Right ventricle myocardium superior (tissue), 1 donor: ENCODE measurements at places on chromosomes 4 and X. TPM values are rescaled to one million over a fixed set of nuclear protein-coding genes. Genes with fewer than 3 reads are reported as not detected.

The ZNF595 gene
- total RNA-seq: 6.8 TPM

The GRIA2 gene
- total RNA-seq: not detected

The NEUROG2 gene
- total RNA-seq: not detected

The MSMO1 gene
- 6.2 TPM for total RNA-seq

The DRP2 gene
- total RNA-seq: 0.05 TPM

The VSIG4 gene
- total RNA-seq: 56.6 TPM

The TRPC5OS gene
- not detected for total RNA-seq

- no peak for DNase-seq
Measured at GRCh38 chrX:115011428-115011827, 6.0 kb downstream of the IL13RA2 start.

DNA sequence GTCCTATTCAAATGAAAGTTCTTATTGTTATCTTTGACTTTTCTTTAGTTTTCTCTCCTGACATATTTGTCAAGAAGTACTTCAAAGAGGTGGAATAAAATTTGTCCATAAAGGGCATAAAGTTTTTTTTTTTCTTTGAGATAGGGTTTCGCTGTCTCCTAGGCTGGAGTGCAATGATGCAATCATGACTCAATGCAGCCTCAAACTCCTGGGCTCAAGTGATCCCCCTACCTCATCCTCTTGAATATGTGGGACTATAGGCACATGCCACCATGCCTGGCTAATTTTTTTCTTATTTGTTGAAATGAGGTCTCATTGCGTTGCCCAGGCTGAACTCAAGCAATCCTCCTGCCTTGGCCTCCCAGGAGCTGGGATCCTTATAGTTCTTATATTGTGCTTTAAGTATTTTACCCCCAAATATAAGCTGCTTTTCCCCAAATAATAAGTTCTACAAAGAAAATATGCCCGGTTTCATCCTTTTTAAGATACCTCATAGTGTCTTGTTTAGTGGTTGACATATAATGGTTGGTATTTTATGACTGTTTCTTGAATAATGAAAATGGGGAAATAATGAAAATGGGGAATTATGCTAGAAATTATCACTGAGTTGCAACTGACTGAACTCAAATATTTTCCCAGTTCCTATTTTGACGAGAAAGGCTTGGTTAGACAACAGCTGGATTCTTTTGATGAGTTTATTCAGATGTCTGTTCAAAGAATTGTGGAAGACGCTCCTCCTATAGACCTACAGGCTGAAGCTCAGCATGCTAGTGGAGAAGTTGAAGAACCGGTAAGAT, 11.6 kb downstream of the POLR2B start:
- DNase-seq: no peak

GRCh38 chr4:184039963-184040383, 134.9 kb downstream of the STOX2 start:
- DNase-seq: no peak

- no peak for DNase-seq
Measured at GRCh38 chr4:115028682-115029410, 84.6 kb downstream of the NDST4 start.

DNA sequence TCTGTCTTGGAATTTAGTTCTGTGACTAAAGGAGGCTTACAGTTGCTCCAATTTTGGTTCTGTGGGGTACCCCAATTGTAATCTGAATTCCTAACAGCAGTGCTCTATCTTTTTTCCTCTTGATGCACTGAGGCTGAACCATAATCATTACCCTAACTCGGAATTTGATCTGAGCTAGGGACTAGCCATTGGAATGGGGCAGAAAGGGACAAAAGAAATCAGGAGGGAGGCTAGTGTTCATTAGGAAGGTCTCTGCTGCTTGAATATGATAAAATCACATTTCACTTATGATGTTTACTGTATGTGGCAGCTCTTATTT, 2.7 kb downstream of the KLF3 start:
- no peak for DNase-seq

- no peak for DNase-seq
Measured at GRCh38 chr4:189121336-189121735, 819.3 kb upstream of the FRG1 start.

GRCh38 chr4:107916623-107917022, 14.7 kb upstream of the CYP2U1 start:
- DNase-seq: no peak

DNA sequence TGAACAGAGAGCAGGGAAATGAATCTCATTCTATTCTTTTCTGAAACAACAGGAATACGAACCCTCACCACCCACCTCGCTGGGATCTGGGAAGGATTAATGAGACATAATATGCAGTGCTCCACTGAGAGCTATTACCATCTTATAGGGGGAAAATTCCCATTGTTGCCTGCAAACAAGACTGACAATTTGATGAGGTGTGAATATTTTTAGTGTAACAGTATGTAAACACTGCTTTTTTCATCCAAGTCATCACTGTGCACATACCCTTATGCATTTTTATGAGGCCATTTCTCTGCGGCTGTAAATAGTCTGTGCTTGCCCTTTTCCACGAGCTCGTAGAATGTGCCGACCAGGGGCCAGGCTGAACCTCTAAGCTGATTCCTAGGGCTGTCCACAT, 285.6 kb upstream of the CPEB2 start:
- no peak for DNase-seq

GRCh38 chrX:9693307-9694001, 72.2 kb downstream of the GPR143 start:
- no peak for DNase-seq

DNA sequence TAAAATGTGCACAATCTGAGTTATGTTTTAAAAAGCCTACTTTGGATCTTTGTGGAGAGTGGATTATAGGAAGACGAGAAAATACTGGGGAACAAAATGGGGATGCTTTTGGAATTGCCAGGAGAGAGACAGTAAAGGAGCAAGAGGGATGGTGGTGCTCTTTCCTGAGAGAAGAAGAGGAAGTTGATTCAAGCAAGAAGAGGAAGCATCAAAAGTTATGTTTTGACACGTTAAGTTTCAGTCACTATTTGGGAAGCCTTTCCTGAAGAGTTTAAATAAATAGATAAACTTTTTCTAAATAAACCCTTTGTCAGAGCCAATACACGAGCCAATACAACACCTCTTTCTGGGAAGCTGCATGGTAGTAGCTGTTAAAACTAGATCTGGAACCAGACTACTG, 394.1 kb downstream of the GALNTL6 start:
- DNase-seq: no peak

GRCh38 chrX:121036137-121036536, 11.3 kb upstream of the GLUD2 start:
- DNase-seq: no peak

- DNase-seq: no peak
Measured at GRCh38 chrX:114611018-114611619, 27.2 kb downstream of the HTR2C start.

DNA sequence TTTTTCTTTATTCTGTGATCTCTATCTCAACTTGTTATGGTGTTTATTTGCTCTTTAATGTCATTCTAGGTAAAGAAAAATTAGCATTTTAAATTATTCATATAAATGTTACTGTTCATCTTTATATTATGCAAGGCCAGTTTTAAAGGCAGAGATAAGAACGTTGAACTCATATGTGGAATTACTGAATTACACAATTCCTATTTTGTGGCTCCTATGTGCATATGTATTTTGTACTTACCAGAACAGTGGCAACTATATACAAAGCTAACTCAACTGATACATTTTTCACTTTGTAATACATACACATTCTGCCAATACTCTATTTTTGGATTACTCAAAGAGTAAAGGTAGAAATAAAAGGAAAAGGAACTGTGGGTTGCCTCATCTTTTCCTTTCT, 533.2 kb upstream of the NR3C2 start:
- no peak for DNase-seq

GRCh38 chrX:134633832-134634231, 24.4 kb downstream of the PLAC1 start:
- no peak for DNase-seq

DNA sequence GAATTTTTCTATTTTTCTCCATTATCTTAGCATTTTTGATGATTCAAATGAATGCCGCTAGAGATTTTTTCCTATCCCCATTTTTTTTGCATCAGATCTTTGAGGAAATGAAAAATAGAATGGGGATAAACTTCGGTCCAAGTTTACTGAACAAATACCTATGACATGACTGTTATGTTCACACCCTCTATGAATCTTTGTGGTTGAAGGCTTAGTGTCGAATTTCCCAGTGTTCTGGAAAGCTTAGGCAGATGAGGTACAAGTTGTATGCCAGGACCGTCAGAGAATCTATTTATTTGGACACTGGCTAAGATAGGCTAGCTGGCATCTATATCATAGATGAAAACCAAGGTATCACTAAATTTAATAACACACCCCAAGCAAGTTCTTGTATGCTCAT, 123.4 kb downstream of the SPCS3 start:
- no peak for DNase-seq

GRCh38 chr4:38905652-38906385, 38.2 kb downstream of the FAM114A1 start:
- DNase-seq: no peak

- DNase-seq: no peak
Measured at GRCh38 chr4:81854406-81854805, 382.7 kb upstream of the RASGEF1B start.

DNA sequence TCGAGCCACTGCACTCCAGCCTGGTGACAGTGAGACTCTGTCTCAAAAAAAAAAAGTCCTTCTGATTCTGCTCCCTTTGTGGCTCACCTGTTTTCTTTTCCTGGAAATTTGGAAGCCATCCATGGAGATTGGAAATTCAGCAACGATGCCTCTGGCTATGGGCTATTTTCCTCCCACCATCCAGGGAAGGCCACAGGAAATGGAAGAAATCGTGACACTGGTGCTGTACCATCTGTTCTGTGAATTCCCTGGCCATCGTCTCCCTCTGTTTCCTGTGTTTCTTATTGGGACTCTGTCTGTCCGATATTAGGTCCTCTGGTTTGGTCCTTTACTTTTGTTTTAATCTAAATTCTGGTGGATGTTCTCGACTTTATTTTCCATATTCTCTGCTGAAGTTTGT, 29.4 kb upstream of the ADRA2C start:
- DNase-seq: no peak

GRCh38 chrX:46381630-46382029, 163.6 kb downstream of the ZNF674 start:
- DNase-seq: no peak

DNA sequence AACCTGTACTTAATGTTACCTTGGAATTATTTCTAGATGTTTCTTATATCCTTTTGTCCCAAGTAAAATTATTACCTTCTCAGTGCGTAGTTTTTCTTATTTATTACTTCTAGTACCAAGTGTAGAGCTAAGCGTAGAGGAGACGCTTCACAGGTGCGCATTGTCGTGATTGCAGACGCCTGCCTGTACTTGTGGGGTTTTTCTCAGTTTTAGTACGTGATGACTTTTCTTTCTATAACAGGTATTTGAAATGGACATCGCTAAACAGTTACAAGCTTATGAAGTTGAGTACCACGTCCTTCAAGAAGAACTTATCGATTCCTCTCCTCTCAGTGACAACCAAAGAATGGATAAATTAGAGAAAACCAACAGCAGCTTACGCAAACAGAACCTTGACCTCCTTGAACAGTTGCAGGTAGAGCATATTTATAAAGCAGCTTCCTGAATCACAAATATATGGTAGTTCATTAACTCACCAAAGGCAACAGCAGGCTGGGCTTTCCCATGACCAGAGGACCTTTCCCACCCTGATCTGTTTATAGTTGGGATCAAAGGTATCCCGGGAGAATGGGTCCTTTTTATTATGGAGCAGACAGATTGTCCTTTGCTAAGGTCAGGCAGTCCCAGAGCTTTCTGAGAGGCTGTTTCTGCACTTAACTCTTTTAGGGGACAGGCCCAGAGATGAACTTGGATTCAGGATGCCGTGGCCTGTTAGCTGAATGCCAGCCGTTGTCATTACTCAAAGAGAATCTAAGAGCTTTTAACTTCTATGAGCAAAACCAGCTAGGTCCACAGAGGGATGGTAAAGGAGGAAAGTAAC, 172.9 kb downstream of the PTTG2 start:
- DNase-seq: no peak

DNA sequence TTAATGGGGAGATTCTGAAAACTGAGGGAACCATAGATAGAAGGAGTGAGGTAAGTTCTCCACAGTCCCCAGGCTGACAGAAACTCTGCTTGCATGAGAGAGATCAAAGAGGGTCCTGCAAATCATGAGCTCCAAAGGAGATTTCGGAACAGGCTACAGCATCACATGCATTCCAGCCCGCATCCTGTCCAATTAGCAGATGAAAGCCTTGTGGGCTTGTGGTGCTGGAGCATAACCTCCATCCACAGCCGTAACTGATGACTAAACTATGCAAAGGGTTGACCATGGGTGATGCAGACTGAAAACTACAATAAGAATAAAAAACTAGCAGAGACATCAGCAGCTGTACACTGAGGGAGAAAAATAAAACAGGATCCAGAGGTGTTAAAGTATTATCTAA, 654.5 kb downstream of the TLL1 start:
- DNase-seq: no peak

GRCh38 chr4:140152013-140152703, 1.8 kb downstream of the MAML3 start:
- DNase-seq: peak; percentile 78

GRCh38 chr4:24262616-24263015, 321.7 kb downstream of the DHX15 start:
- DNase-seq: no peak
